ENCODE measurements at places on chromosomes 4 and X.

DNA sequence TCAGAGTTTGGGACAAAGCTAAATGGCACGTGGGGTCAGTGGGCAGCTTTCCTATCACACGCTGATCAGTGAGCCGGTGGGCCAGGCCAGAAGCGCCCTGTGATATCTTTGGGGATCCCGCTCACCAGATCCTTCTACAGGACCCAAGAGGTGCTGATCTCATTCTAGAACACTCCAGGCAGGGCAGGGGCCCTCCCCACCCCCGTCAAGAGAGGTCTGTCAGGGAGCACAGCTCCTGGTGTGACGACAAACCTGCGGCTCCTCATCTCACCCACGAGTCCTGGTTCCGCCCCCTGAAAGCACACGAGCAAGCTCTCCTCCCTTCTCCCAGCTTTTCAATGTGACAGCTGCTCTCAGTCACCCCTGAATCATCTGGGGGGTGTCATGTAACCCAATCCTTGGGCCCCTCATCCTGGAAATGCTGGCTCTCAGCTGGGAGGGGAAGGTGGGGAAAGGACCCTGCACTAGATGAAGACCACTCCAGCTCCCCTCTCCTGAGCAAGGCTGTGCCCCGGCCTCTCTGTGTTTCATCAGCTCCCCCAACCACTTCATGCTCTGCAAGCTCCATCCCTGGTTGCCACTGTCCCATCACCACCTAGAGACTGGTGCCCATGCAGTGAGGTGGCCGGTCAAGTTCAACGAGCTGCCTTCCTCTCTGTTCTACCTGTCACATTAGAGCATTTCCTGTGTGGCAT lies 4.6 kb downstream of the HCFC1 start:
- DNase-seq, result no peak

DNA sequence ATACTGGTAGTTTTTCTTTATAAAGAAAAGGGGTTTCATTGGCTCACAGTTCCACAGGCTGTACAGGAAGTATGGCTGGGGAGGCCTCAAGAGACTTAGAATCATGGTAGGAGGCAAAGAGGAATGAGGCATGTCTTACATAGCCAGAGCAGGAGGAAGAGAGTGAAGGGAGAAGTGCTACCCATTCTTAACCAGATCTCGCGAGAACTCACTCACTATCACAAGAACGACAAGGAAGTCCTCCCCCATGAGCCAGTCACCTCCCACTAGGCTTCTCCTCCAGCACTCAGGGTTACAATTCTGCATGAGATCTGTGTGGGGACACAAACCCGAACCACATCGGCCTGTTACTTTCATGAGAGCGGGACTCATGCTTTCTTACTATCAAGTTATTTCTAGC lies 240.5 kb downstream of the TENM3 start:
- no peak for DNase-seq

- no peak for DNase-seq
Measured at GRCh38 chr4:80202190-80202711, 4.9 kb downstream of the PRDM8 start.

- no peak for DNase-seq
Measured at GRCh38 chr4:86627462-86628135, 33.5 kb downstream of the PTPN13 start.

DNA sequence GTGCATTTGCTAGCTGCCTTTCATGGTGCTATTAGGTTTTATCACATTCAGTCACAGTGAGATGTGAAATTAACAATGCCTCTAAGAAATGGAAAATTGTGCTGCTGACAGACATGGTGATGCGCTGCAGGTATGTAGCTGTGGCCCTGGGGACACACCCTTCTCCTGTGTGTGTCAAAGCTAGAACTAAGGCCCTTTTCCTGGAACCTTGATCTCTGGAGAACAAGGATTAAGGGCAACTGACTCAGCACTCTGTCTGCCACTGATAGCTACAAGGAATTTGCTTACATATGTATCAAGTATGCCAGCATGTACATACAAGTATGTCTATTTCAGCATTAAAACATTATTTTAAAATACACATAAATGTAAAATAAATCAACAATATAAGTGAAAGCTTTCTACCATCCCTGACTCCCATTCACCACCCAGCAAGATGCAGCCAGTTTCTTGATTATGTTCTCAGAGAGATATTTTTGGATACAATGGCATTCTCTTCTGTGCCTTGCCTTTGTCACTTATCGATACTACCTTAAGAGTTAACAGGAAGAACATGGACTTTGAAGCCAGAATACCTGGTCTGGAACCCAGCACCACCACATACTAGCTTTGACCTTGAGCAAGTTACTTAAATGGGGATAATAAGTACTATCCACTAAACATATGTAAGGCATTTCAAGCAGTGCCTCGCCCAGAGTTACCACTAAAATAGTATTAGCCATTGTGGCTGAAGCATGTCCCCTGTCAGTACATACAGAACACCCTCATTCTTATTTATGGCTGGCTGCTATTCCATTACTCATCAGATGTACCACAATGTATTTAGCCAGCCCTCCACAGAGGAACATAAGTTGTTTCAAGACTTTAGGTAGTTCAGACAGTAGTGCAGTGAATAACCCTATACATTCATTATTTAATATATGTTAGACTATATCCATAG lies 68.5 kb downstream of the NPNT start:
- DNase-seq, result no peak

DNA sequence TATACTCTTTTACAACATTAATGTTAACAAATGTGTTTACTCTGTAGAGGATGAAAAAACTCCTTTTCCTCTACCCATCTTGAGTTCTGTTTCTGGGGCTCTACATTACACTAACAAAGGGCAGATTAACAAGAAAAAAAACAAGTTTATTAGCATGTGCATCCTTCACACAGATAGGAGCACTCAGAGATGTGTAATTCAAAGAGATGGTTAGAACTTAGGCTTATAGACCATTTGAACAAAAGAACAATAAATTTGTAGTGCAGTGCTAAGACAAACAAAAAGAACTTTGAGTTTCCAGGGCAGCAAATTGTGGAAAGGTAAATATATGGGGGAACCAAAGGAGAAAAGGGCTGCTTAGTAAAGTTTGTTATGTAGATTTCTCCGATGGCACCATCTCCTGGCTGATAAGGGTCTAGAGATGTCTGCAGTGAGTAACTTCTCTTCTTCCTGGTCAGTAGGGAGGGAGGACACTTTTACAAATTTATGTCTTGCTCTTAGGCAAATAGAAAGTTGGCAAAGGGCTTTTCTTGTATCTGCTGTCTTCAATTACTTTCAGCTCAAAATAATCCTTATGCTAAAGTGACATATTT lies 1249.9 kb upstream of the TENM3 start:
- no peak for DNase-seq
